Activated CD8-positive, alpha-beta T cell treated with anti-CD3 and anti-CD28 coated beads for 36 hours (primary cell): ENCODE measurements at places on chromosomes 3 and 15.

GRCh38 chr3:25558121-25558520 is 106.6 kb downstream of the TOP2B start:
- no peak for DNase-seq

GRCh38 chr15:63474810-63475316 is 29.5 kb upstream of the USP3 start:
- DNase-seq, result peak; percentile 41

DNA sequence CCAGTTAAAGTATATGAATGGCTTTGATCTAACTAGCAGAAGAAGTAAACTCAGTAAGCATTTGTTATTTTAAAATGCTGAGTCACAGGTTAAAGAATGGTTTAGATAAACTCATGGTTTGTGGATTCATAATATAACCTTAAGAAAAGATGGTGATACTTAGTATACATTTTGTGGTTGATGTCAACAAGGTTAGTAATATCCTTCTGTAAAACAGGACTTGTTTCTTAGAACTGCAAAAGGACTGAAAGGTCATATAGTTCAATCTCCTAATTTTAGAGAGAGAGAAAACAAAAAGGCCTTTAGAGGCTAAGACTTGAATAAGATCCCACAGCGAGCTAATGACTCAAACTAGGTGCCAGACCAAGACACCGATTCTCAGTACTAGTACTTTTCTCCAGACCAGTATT is 50.0 kb downstream of the STRIT1 start:
- DNase-seq, result no peak

DNA sequence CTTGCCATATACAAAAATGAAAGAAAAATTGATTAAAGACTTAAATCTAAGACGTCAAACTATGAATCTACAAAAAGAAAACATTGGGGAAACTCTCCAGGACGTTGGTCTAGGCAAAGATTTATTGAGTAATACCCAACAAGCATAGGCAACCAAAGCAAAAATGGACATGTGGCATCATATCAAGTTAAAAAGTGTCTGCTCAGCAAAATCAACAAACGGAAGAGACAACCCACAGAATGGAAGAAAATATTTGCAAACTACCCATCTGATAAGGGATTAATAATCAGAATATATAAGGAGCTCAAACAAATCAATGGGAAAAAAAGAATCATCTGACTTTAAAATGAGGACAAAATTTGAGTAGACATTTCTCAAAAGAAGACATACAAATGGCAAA is 160.9 kb downstream of the DCLK3 start:
- no peak for DNase-seq

DNA sequence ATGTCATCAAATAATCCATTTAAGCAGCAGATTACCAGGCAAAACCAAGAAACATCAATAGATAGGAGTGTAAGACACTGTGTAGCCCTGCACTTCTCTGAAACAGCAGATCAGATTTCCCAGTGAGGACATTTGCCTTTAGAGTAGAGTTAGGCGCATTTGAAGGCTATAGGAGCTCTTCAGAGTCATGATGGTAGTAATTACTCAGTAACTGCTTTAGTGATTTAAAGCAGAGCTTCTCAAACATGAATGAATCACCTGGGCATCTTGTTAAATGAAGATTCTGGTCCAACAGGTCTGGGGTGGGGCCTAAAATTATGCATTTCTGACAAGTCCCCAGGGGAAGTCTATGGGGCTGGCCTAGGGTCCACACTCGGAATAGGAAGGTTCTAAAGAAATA is 36.9 kb downstream of the THRB start:
- no peak for DNase-seq

GRCh38 chr15:25529774-25530173 is 91.0 kb upstream of the UBE3A start:
- no peak for DNase-seq

DNA sequence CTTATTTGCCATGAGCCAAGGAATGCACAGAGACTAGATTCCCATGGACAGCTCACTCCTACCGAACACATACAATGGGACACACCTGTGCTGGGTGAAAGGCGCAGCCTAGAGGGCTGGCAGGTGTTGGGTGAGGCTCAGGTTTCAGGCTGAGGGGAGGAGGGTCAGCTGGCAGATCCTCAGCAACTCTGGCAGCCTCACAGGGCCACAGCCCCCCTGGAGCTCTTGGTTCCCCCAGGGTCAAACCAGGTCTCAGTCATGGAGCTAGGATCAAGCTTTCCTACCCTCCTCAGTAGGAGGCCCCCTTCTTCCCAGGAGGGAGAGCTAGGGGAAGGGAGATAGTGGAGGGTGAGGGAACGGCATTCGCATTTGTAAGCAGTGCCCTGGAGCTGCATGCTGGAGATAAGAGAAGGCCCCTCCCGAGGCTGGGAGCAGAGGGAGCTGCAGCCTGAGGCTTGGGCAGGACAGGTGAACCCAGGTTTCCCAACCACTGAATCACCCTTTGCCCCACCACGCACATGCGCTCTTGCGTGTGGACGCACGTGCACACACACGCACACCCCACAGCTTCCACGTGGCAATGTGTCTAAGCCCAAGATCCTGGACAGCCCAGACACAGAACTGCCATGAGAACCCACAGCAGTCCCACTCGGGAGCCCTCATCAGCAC is 26.3 kb upstream of the TFRC start:
- no peak for DNase-seq

- DNase-seq, result no peak
Measured at GRCh38 chr15:33445984-33446383, 135.2 kb downstream of the RYR3 start.

- DNase-seq, result peak; percentile 81
Measured at GRCh38 chr15:101006931-101007691, 88.0 kb downstream of the LRRK1 start.

GRCh38 chr3:36201546-36201945 is 178.8 kb upstream of the STAC start:
- no peak for DNase-seq

GRCh38 chr3:109984976-109985375 is 647.6 kb upstream of the DPPA4 start:
- no peak for DNase-seq

DNA sequence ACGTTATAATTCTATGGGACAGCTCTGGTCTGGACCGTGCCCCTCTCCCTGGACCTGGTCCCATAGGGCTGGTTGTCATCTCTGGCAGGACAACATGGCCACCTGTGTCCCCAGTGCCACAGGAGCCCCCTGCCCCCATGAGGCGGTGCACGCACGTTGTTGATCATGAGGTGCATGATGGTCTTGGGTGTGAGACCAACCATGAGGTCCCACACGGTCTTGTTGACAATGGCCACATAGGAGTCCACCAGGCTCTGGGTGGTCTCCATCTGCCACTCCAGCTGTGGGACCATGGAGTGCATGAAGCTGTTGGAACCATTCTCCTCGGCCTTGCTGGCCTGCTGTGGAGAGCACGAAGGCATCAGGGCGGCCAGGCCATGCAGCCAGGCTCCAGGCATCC is 19.7 kb downstream of the GOLGA6D start:
- no peak for DNase-seq

- DNase-seq, result no peak
Measured at GRCh38 chr3:128931046-128931445, 51.6 kb downstream of the ACAD9 start.

GRCh38 chr3:123695731-123696640 is 111.1 kb upstream of the HACD2 start:
- DNase-seq, result no peak

DNA sequence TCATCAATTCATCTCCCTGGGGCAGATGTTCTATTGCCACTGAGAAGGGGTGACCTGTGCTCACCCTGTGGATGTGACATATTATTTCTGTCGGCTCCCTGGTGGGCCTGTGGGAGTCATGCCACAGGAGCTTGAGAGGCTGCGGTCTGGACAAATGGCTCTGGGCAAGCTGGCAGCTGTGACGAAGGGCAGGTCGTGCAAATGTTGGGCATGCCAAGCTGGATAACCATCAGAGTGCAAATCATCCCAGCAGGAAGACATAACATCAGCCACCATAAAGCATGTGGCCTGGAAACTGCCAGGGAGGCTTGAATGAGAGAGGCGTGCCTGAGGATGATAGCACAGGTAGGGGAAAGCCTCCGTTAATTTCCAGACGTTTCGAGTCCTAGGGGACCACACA is 45.3 kb upstream of the FAM3D start:
- no peak for DNase-seq

DNA sequence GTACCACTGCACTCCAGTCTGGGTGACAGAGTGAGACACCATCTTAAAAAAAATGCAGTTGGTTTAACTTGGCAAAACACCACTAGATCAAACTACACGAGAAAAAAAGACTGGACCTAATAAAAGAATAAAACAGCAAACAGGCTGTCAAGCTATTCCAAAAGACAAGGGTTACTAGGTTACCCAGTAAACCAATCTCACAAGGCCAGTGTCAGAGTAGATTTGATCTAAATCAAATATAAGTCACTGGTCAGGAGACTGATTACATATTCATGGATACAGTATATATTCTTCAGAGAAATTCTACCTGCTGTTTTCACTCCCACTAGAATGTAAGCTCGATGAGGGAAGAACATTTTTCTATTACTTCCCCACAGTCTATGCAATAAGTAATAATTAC is 2.5 kb upstream of the GANC start:
- DNase-seq, result no peak

DNA sequence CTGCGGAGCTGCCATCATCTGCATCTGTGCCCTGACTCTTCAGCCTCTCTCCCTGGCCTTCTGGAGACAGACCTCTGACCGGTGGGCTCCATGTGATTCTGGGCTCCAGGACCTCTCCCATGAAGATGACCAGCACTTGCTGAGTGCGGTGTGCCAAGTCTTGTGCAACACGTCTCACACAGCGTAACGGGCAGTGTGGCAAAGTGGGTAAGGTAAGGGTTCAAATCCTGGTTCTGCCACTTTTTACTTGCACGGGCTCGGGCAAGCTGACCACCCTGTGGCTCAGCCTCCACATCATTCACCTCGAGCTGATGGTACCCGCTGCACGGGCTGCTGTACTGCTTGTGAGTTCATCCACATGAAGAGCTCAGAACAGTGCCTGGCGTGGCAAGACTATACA is 6.5 kb upstream of the SYNM start:
- no peak for DNase-seq

DNA sequence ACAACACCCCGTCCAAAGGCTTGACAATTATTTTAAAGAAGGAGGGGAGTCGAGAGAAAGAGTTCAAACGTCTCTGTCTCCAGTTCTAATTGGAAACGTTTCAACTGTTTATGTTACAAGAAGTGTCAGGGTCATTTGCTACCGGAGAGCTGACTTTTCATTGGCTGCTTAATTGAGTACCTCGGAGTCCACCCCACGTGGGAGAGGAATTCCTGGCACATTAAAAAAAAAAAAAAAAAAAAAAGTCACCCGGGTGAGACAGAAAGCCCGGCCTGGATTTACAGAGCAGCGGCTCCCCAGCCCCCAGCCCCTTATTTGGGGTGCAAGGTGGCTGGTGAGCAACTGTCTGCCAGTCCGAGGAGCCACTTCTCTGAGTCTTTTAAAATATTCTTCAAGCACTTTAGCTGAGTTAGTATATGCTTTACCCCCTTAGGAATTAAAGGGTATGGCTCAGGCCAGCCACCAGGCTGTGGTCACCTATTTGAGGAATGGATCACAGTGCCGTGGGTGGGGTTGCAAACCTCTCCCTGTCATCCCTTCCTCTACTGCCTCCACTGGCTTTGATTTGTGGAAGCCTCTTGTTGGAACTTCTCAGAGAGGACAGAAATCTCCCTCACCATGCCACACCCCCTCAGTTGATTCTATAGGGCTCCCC is 3.9 kb upstream of the TLE3 start:
- DNase-seq, result no peak

DNA sequence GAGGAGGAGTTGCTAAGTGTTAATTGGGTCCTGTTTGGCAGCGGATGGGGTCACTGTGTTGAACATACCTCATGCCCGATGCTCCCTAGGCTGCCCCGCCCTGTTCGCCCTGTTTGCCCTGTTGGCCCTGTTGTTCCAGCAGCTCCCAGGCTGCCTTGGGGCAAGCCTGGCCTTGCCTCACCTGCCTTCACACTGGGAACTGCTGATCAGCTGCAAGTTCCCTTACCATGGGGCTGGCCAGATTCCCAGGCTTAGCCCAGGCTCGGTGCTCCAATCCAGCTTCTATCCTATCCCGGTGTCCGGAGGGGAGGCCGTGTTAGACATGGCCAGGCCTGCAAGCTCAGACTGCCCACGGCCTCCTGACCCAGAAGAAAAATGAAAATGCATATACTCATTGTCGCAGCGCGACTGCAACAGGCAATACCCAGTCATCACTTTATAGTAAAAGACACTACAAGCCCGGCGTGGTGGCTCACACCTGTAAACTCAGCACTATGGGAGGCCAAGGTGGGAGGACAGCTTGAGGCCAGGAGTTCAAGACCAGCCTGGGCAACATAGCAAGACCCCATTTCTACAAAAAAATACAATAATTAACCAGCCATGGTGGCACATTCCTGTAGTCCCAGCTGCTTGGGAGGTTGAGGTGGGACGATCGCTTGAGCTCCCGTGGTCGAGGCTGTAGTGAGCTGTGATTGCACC is 42.9 kb upstream of the ZNF710 start:
- DNase-seq, result no peak

- peak; percentile 64 for DNase-seq
Measured at GRCh38 chr3:129439226-129439816, 427 bp downstream of the MBD4 start.

DNA sequence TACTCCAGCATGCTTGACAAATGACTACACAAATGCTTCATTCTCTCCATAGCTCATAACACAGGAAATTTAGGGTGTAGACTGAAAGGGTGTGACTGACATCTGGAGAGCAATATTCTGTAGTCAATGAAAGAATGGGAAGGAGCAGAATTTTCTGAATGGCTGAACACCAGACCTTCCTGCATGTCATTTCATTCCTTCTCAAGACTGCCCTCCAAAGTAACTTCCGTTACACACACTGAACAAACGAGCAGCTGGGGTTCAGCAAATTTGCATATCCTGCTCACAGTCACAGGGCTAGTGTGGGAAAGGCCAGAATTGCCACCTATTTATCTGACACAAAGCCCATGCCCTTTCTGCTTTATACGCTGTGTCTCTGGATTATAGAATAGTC is 325.0 kb upstream of the CFAP20DC start:
- DNase-seq, result peak; percentile 35

DNA sequence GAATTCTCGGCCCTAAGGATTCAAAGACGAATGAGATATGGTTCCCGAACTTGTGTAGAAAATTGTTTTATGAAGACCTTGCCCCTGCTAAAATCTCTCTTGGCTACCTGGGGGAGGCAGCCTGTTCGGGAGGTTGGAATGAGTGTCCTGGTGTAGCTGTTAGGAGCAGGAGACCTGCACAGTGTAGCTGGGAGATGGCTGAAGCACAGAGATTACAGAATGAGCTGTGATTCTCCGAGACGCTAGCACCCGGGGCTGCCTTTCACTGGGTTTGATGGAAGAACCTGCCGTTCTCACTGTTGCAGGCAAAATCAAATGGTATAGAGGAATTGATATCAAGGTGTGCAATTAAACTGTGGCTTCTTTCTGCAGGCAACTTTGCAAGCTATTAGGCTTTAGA is 68.0 kb downstream of the TRAK1 start:
- no peak for DNase-seq

- DNase-seq, result no peak
Measured at GRCh38 chr15:98083203-98083910, 122.9 kb downstream of the ARRDC4 start.
